ENCODE measurements at places on chromosomes 2 and 18.

- DNase-seq = peak; percentile 42
These were observed 51.4 kb upstream of the SPAG16 start for GRCh38 chr2:213232649-213233437.

DNA sequence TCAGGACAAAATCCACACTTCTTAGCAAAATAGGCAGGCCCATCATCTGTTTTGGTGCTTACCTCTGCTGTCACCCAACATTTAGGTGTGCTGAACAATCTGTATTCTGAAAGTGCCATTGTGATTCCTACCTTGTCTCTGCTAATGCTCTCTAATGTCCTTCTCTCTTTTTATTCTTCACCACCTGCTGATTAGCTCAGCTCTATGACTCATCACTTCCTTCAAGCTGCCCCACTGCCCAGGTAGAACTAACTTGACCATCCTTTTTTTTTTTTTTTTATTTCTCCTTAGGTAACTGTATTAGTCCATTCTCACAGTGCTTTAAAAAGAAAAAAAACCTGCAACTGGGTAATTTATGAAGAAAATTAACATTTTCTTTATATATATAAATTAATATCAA, 478.7 kb upstream of the POU3F3 start:
- DNase-seq = peak; percentile 27

DNA sequence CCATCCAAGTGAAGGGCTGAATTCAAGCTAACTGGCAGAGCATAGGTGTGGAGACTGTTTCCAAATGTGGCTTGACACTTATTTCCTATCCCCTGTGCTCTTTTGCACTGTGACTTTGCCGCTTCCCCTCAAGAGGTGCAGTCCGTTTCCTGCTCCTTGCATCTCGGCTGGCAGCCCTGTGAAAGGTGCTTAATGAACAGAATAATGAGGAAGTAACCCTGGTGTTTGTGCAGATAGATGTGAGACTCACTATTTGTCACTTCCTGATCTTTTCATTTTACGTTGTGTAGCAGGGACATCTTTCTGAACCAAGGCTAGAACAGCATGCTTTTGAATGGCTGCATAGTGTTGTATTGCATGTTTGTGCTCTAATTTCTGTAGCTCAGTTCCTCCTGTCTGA, 60.8 kb downstream of the CEP192 start:
- no peak for DNase-seq

- no peak for DNase-seq
These were observed 20.5 kb upstream of the PPP4R1 start for GRCh38 chr18:9634856-9635255.

DNA sequence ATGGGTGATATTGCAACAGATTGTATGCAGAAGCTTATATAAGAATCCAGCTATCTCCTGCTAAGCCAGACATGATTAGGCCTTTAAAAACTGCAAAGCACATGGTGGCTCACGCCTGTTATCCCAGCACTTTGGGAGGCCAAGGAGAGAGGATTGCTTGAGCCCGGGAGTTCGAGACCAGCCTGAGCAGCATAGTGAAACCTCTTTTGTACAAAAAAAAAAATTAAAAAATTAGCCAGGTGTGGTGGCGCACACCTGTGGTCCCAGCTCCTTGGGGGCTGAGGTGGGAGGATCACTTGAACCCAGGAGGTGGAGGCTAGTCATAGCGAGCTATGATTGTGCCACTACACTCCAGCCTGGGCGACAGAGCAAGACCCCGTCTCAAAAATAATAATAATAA, 204.6 kb downstream of the TNS1 start:
- DNase-seq = no peak

- DNase-seq = no peak
These were observed 71.7 kb upstream of the TAF1B start for GRCh38 chr2:9771481-9772017.

- DNase-seq = no peak
These were observed 47.5 kb upstream of the TWSG1 start for GRCh38 chr18:9287036-9287435.

DNA sequence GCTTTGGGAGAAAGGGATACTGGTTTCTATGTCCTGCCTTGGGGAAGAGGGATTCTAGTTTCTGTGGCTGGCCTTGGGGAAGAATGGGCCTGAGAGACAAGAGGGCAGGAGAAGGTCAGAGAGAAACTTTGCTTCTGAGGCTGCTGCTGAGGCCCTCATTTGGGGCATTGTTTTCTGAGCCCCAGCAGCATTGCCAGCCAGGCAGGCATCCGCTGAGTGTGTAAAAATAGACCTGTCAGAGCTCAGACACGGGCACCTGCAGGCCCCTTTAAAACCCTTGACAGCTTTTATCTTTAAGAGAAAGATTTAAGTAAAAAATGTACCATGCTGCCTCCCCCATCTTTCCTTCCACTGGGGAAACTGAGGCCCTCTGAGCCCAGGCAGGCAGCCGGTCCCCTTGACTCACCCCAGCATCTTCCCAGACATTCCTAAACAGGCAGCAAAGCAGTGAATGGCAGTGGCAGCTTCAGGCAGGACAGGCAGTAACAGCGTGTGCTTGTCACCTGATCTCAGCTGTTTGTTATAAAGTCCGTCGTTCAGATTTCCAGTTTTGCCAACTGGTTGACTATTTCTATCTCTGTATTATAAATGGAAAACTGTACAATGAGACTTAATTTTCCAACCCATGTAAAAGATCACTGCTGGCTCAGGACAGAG, 27.6 kb downstream of the MLPH start:
- DNase-seq = peak; percentile 82

DNA sequence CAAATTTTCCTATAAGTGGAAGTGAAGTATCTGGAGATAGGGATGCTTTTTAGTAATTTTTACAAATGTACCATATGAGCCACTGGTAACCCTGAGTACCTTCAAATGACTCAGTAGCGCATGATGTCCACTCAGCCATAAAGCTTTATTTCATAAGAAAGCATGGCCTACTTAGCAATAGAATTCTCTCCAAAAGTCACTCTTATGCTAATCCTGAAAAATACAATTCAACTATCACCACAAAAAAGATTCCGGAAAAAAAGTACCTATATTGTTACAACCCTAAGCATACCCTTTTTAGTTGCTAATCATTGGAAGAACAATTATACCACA, 732.2 kb downstream of the SOCS6 start:
- no peak for DNase-seq

DNA sequence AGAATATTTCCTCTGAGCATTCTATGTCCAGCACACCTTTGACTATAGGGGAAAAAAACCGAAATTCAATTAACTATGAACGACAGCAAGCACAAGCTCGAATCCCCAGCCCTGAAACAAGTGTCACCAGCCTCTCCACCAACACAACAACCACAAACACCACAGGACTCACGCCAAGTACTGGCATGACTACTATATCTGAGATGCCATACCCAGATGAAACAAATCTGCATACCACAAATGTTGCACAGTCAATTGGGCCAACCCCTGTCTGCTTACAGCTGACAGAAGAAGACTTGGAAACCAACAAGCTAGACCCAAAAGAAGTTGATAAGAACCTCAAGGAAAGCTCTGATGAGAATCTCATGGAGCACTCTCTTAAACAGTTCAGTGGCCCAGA, 79.4 kb upstream of the FAM117B start:
- no peak for DNase-seq

GRCh38 chr2:65129286-65129825, 550 bp downstream of the RAB1A start:
- no peak for DNase-seq

- no peak for DNase-seq
These were observed 42.6 kb downstream of the INPP4A start for GRCh38 chr2:98487101-98487805.

- no peak for DNase-seq
These were observed 49.8 kb downstream of the PLEK start for GRCh38 chr2:68414876-68415275.

- DNase-seq = no peak
These were observed 49.9 kb downstream of the KDM3A start for GRCh38 chr2:86491088-86491487.

DNA sequence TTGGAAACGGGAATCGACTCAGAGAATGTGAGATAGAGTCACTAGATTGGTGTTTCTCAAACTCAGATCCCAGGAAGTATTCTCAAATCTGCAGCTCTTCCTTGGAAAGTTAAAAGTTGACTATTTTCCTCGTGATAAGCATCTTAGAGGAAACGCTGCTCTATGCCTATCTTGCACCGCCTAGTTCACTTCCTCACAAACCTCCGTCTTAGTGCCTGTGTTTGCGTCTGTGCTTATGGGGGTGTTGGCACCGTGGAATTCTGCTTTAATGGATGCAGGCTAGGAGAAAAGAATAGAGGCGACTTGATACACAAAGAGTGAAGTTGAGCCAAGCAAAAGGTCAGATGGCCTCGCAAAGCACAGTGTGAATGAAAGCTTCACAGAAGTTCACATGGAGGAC, 255.3 kb upstream of the ID2 start:
- DNase-seq = no peak

DNA sequence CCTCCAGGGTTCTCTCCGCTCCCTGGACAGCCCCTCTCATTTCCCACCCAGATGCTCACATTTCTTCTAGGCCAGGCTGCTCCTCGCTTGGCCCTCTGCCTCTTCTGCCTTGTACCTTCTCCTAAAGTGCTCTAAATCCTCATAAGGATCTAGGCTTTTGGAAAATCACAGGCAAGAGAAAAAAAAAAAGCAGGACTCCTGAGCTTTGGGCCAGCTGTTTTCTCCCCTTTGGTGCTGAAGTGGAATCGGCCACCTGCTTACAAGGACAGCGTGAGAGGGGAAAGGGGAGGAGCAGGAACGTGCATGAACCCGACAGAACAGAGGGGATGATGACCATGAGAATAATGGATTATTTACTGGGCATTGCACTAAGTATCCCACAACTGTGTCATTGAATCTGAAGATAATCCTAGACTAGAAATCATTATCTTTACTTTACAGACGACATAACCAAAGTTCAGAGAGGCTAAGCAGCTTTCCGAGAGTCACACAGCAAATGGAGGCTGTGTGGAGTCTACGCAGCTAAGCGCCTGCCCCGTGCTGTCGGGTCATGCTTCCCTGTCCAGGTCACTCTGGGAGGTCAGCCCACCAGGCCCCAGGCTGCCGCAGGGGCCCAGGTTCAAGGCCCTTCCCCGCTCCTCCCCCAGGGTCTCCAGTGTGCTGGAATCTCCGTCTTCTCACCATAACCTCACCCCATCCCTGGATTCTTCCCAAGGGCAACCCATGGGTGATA, 141.9 kb downstream of the PXDN start:
- no peak for DNase-seq

DNA sequence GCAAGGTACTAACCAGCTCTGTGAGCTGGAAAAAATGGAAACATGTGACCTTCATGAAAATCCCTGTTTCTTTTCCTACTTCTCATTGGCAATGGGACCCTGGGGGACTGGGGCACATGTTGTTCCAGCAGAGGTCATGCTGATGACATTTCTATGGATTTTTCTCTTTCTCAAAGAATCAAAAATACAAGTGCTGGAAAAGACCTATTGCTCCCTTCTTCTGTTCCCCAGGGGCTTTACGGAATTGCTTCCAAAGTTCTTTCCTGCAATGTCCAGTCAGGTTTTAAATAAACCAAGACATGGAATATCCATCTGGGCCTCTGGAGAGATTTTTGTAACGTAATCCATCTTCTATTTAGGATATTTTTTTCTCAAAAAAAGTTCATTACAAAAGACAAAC, 1006.1 kb upstream of the CELF4 start:
- no peak for DNase-seq

- no peak for DNase-seq
These were observed 74.5 kb downstream of the AP1S3 start for GRCh38 chr2:223762853-223763252.

GRCh38 chr18:74804677-74805076, 207.0 kb downstream of the ZNF407 start:
- peak; percentile 43 for DNase-seq

- DNase-seq = no peak
These were observed 11.0 kb downstream of the SIGLEC15 start for GRCh38 chr18:45836242-45837205.

DNA sequence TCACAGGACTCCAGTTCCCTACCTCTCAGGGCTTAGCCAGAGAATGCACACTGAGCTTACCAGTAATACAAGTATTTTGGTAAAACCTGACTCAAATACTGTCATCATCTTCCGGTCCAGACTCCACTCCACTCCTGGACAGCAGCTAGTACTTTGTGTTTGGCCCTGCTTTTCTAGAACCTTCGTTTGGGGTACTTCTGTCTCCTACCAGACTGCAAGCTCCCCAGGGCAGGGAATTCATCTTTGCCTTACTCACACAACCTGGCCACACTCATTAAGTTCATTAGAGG, 108.9 kb upstream of the CDC42EP3 start:
- DNase-seq = no peak

- DNase-seq = no peak
These were observed 2.4 kb downstream of the CYP27C1 start for GRCh38 chr2:127217470-127218325.

- DNase-seq = no peak
These were observed 585 bp upstream of the ANAPC1 start for GRCh38 chr2:111884592-111884964.

- no peak for DNase-seq
These were observed 195.8 kb downstream of the MTX2 start for GRCh38 chr2:176464886-176465564.

DNA sequence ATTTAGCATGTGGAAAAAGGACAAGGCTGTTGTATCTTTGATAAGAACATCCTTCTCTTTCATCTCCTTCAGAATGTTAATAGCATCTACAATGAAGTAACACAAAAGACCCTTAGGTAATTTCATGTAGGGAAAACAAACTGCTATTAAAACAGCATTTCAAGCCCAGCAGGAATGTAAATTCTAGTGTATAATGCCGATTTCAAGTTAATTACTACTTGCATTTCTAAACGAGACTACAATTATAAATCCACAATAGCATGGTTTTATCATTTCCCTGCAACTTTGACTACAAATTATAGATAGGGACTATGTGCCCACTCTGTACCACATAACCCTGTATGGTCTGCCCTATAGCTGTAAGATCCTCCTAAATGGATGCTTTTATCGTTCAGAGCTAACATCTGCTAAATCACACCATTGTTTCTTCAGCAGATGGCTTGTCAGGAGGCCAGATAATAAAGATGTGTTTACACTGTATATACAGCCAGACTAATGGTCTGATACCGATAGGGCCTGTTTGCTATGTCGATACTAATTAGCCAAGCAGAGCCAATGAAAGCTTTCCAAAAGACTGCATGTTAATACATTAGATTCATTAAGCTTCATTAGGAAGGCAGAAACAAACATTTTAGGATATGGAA, 51.9 kb downstream of the LRPPRC start:
- no peak for DNase-seq

GRCh38 chr2:73998451-73998850, 13.7 kb downstream of the TET3 start:
- DNase-seq = no peak

- DNase-seq = no peak
These were observed 194.8 kb downstream of the LNPK start for GRCh38 chr2:175807031-175807873.

DNA sequence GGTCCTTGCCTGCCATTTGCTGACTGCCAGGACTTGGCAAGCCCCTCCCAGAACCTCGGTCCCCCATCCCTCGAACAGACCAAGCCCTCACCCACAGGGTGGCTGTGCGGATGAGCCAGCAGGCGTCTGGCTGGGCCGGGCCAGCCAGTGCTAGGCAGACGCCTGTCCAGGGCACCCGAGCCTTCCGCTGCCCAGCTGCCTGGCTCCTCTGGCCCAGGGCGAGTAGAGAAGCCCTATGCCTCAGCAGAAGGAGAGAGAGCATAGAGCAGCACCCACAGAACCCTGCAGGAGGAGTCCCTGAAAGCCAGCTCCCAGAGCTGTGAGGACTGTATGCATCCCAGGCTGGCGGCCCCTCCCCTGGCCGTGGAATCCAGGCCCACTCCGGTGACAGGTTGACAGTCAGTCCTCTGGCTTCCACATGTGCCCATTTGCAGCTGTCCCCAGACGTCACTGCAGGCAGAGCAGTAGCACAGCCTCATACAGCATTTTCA, 62.1 kb upstream of the GLI2 start:
- no peak for DNase-seq

GRCh38 chr2:64015898-64016297, 3.3 kb downstream of the VPS54 start:
- DNase-seq = no peak
